ENCODE measurements at places on chromosomes 12 and 14. TPM values are rescaled to one million over a fixed set of nuclear protein-coding genes. Genes with fewer than 3 reads are reported as not detected.

The POTEG gene
- total RNA-seq: not detected

The DPPA3 gene
- 40.0 TPM for total RNA-seq

The ITPR2 gene
- 41.6 TPM for total RNA-seq

The CLBA1 gene
- 3.0 TPM for total RNA-seq

The NPFF gene
- total RNA-seq: not detected

The CIROP gene
- total RNA-seq: not detected

The LMNTD1 gene
- not detected for total RNA-seq

The CCDC177 gene
- 0.82 TPM for total RNA-seq

The MANSC4 gene
- total RNA-seq: not detected

- DNase-seq: no peak
Measured at GRCh38 chr12:60644076-60644475, 1048.2 kb downstream of the SLC16A7 start.

GRCh38 chr12:31867292-31867691 lies 91.9 kb upstream of the RESF1 start:
- DNase-seq: no peak

DNA sequence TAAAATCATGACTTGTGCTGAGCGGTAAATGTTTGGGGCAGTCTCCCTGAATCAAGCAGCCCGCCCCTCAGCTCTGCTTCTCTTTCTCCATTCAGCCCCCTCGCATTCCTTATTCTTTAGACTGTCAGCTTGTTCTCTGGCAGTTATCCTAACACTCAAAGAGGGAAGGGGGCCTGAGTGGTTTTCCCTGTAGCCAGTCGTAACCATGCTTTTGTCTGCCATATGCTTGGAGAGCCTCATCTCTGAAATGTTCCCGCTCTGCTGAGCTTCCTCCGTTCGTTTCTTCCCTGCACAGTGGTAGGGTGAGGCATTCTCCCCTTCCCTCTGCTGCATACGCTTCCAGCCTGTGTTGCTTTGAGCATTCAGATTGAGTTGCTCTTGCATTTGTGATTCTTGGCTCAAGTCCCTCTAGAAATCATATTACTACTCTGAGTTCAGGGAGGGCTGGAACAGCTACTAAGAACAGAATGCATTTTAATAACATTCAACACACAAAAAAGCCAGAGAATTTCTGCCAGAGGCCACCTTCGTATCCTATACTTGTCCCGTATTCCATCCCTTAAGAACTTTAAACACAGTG lies 119.7 kb downstream of the FBXL14 start:
- no peak for DNase-seq

DNA sequence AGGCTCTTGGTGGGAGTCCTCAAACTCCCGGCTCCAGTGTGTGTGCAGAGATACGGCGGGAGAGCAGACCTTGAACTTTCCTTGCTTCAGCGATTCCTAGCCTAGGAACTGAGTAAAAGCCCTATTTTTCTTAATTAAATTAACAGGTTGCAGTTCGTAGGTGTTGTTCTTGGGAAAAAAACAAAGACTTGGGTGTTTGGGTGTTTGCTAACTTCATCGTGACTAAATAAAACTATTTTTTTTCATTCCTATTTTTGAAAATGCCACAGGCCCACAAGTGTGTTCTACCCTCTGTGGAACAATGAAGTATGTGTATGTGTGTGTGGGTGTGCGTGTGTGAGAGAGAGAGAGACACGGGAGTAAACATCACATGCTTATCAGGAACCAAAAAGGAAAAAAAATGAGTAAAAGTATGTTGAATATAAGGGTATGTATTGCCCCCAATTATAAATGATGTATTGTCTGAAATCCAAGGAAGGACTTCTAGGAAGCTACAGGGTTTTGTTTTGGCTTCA lies 651 bp downstream of the TMEM117 start:
- peak; percentile 29 for DNase-seq

DNA sequence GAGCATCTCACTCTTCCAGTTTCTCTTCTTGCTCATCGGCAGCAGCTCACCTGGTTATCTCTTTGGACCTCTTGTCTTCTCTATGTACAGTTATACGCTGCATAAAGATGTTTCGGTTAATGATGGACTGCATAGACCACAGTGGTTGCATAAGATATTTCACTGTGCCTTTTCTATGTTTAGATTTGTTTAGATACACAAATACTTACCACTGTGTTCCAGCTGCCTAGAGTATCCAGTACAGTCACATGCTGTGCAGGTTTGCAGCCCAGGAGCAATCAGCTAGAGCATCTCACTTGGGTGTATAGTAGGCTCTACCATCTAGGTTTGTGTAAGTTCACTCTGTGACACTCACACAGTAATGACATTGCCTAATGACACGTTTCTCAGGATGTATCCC lies 57.6 kb downstream of the FBXL14 start:
- no peak for DNase-seq

DNA sequence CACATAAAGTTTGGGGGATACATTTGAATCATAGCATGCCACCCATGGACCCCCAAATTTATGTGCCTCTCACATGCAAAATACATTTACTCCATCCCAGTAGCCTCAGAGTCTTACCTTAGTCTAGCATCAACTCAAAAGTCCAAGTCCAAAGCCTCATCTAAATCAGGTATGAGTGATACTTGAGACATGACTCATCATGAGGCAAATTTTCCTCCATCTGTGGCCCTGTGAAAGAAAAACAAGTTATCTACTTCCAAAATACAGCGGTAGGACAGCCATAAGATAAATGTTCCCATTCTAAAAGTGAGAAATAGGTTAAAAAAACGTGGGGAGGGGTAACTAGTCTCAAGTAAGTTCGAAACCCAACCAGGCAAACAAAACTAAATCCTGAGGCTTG lies 444.2 kb downstream of the SNAPC1 start:
- no peak for DNase-seq

DNA sequence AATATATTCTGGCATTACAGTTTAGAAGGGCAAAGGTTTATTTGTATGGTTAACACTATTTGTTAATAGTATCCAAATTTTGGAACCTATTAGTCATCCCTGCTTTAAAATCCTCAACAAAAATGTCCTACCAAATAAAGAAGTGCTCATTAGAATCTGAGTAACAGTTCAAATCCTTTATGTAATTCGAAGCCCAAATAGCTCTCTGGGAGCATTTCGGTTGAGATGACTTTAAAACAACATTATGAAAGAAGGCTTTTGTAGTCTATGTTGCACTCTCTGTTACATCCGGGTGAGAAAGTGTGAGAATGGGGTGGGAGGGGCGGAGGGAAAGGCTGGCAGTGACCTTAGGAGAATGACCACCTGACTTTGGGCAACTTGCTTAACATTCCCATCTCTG lies 59.7 kb downstream of the SLC38A1 start:
- no peak for DNase-seq

GRCh38 chr14:101474563-101475455 lies 86.5 kb upstream of the DIO3 start:
- DNase-seq: no peak

GRCh38 chr12:53749986-53750811 lies 1.6 kb downstream of the CISTR start:
- no peak for DNase-seq

- no peak for DNase-seq
Measured at GRCh38 chr14:76958980-76959710, 69.4 kb downstream of the IRF2BPL start.

DNA sequence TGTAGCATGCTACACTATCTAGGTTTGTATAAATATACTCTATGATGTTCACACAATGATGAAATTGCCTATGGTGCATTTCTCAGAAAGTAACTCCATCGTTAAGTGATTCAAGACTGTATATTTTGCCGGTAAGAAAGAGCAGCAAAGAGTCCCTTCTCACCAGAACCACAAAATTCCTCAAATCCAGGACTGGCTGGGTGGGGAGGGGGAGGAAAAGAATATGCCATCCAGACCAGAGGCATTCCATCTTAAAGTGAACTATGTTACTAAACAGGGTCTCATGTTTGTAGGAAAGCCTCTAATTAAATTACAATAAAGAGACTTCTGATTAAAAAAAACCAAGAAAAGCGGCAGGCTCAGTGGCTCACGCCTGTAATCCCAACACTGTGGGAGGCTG lies 11.5 kb downstream of the UBE2N start:
- no peak for DNase-seq

GRCh38 chr14:67999705-68000384 lies 180.3 kb downstream of the RAD51B start:
- no peak for DNase-seq

- DNase-seq: no peak
Measured at GRCh38 chr12:19138551-19138950, 9.0 kb downstream of the PLEKHA5 start.

GRCh38 chr14:81345781-81346180 lies 54.3 kb downstream of the STON2 start:
- no peak for DNase-seq

DNA sequence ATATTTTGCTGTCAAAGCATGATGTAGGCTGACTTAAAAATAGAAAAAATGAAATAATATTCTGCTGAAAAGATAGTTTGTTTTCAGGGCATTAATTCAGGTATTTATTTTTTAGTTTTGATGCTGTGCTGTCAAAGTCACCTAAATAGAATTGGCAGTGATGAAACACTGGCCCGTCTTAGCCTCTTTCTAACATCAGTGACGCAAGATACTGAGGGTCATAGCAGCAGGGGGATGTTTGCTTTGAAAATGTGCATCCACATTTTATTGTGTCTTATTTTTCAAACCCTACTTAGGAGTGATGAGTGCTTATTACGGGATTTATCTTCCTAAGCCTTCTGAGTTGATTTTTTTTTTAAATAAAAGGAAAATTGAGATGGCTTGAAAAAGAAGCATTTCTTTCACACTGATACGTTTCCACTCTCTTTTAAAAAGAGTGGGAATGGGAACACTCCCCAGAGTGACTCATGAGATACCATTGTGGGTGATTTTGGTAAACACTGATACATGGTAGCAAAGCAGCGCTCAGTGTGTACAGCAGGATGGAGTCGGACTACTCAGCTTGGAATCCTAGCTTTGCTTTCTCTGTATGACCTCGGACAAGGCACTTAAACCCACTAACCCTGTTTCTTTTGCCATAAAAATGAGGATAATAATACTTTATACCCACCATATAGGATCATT lies 290.8 kb downstream of the ERC1 start:
- DNase-seq: no peak

DNA sequence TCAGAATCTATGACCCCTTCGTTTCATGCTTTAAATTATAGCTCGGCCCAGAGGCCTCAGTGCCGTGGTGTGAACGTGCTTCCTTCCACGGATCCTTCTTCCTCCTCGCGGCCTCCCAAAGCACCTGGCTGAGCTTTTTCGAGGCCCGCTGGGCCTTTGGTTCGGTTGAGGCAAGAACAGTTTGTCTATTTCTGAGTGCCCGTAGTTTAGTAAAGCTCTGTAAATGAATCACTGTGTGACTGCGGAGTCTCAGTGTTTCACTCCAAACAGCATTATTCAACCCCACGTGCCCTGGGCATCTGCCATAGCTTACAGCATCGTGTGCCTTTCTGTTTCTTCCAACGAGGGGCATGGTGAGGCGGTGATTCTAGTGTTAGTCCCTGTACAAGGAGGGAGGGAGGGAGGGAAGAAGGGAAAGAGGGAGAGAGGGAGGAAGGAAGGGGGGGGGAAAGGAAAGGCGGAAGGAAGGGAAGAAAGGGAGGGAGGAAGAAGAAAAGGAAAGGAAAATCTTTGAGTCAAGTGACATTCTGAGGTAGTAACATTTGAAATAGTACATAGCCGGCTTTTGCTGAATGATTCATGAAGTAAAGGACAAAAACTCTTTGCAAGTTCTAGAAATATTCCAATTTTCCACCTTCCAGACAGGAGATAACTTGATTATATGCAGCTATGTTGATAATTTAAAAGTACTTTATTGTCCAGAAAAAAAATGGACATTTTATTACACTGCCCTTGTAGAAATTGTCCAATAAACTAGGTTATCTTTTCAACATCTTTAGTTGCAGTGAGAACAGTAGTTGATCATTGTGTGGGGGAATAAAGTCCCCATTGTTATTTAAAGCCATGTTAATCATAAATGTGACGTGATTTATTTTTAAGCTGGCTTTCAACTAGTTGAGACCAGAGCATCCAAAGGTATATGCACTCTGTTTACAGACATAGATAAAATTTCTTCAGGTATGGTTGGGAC lies 1.2 kb upstream of the TRIM9 start:
- no peak for DNase-seq

DNA sequence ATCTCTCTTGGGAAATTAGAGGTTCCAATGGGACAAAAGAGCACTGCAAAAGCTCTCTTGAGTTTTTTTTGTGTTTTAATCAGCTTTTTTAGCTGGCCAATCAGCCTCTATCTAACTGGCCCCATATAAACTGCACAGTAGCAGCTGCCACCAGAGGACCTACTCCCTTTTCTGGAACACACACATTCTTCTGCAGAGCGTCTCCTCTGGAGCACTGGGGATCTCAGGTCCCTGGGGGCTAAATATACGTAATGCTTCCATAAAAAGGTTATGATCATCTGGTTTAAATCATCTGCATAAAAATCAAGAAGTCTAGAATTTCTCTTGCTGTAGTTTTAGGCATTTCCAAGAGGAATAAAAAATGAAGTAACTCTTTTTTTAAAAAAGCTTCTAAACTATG lies 32.3 kb downstream of the TSPAN8 start:
- DNase-seq: no peak

GRCh38 chr14:52961060-52961639 lies 10.3 kb upstream of the FERMT2 start:
- DNase-seq: peak; percentile 67

GRCh38 chr12:127393896-127394295 lies 873.1 kb upstream of the TMEM132C start:
- DNase-seq: no peak

DNA sequence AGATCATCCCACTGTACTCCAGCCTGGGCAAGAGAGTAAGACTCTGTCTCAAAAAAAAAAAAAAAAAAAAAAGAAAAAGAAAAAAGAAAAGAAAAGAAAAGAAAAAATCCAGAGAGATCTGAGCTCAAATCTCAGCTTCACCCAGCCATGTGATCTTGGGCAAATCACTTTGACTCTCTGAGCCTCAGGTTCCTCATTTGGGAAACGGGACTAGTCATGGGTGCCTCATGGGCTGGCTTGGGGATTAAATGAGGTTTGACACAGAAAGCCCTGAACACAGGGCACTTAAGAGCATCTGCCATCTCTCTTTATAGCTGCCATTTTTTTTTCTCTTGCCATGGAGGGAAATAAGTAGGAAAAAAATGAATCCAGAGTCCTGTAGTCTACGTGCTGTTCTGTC lies 86.2 kb upstream of the MYL2 start:
- DNase-seq: no peak

DNA sequence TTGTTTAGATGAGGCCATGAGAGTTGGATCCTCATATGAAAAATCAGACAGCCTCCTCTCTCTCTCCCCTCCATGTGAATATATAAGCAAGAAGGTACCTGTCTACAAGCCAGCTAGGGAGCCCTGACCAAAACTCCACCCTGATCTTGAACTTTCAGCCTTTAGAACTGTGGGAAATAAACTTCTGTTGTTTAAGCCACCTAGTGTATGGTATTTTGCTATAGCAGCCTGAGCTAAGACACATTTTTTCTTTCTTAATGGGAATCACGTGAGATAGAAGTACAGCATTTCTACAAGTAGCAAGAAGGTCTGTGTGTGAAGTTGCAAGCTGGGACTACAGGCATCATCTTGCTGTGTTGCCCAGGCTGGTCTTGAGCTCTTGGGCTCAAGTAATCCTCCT lies 16.3 kb upstream of the ABHD12B start:
- no peak for DNase-seq
